Effector CD8-positive, alpha-beta T cell (primary cell): ENCODE measurements at places on chromosomes 2 and 18.
A peak's percentile ranks its signal among the peaks of the same experiment; 100 is the strongest.

DNA sequence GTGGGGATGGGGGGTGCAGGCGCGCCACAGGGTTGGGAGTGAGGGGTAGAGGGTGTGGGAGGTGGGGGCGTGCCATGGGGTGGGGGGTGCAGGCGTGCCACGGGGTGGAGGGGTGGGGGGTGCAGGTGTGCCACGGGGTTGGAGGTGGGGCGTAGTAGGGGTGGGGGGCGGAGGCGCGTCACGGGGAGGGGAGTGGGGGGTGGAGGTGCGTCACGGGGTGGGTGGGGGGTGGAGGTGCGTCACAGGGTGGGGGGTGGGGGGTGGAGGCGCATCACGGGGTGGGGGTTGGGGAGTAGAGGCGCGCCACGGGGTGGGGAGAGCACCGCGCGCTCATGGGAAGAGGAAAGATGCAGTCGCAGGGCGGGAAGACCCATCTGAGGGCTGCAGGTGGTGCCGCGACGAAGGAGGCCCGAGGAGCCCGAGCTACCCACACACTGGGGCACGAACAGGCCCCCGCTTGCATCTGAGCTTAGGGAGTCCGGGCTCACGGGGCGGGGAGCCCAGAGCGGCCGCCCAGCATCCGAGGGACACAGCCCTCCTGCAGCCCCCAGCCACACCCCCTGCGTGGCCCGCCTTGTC lies 37.5 kb downstream of the SNED1 start:
- peak; percentile 74 for DNase-seq

DNA sequence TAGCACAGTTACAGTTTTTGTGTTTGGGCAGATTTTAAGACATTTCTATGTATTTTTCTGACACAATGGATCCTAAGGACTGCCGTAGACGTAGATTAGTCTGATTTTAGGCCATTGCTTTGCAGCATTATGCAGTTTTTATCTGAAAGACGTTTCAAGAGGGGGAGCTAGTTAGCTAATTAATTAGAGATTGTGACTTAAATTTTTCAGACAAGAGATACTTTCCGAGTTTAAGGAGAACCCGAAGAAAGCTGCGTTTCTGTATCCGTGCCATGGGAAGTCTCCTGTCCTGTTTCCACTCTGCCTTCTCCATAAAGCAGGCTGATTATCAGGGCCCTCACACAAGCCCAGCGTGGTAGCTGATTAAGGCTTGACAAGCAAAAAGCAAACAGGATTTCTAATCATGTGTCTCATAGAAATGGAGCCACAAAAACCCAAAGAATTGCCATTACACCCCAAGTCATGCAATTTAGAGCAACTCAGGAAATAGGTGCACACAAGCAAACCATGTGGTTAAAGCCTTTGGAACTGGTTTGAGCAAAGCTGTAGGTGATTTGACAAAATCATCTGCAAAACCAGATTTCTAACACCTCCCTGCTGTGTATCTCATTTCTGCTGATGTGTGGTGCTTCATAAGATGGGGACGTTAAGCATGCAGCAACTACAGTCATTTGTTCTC lies 808.1 kb downstream of the RNF144A start:
- no peak for DNase-seq

GRCh38 chr2:201298462-201299052 lies 38.2 kb downstream of the CASP8 start:
- DNase-seq, result no peak

GRCh38 chr2:71281950-71282349 lies 49.6 kb upstream of the ZNF638 start:
- DNase-seq, result no peak

DNA sequence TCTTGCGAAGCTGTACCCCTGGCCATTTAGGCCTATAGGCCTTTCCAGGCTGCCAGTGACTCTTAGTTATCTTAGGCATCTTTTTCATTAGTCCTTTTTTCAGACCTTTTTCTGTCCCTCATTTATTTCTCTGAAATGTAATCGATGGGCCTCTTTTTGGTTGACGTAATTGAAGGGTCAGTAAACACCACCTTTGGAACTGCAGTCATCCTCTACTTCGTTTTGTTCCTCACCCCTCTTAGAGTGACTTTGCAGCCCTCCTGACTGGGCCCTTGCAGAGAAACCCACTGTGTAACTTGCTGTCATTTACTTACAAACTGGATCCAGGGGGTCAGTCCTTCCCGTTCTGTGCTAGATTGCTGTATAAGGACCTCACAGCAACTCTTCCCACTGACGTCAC lies 23.2 kb downstream of the CENPO start:
- DNase-seq, result no peak

GRCh38 chr2:164275659-164276058 lies 345.6 kb downstream of the GRB14 start:
- DNase-seq, result no peak
